SK-N-MC (cell line): ENCODE measurements at places on chromosomes 6 and 20.

DNA sequence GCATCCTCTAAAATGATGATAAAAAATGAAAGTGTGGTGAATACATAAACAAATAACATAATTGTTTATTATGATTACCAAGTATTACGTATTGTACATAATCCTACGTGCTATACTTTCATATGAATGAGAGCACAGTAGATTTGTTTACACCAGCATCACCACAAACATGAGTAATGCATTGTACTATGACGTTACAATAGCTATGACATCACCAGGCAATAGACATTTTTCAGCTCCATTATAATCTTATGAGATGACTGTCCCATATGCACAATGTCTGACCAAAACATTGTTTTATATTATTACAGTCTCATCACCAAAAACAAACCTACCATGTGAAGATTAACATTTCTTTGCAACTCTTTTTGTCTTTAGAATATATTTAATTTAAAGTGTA lies 225.7 kb upstream of the TENT5A start:
- DNase-seq = no peak

DNA sequence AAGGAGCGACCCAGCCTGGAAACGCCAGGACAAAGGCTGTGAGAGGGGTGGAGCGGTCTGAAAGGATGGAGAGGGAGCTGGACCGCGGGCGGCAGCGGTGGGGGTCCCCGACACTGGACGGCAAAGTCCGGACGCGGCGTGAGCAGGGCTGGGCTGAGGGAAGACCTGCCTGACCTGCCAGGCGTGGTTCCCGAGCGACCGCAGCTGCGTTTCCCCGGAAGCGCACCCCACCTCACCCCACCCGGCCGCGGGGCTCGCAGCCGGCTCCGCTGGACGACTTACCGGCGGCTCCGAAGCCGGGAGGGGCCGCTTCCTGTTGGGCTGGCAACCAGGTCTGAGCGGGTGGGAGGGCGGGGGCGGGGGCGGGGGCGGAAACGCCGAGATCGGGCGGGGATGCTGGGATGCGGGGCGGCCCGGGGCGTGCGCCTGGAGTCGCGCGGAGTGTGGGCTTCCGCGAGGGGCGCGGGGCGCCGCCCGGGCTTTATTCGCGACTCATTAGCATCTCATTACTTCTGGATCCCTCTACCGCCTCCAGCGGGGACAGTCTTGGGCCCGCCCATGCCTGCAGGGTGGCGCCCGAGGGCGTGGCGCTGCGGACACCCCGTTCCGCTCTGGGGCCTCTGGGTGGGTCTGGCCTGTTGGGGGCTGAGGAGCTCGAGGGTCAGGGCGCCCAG lies at the start of gene MICAL1:
TSS of gene MICAL1 (minus strand) at position 336 of the 674 bp plus-strand sequence. CDS start 1,576 bp downstream, outside the sequence.
- DNase-seq = no peak

DNA sequence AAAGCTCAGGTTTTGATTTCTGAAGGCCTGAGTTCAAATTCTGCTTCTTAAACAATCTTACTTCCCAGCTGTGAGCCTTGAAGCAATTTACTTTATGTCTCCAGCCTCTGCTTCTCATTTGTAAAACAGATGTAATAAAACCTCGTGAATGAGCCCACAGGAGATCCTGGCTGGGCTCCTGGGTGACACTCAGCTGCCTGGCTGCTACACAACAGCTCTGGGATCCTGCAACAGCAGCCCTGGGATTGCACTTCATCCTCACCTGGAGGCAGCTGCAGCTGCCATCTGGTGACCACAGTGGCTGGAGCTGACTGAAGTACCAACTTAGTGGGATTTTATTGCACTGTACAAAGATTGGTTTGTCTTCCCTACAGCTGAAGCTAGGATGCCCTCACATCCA lies 98.6 kb downstream of the NDUFAF5 start:
- DNase-seq = no peak

DNA sequence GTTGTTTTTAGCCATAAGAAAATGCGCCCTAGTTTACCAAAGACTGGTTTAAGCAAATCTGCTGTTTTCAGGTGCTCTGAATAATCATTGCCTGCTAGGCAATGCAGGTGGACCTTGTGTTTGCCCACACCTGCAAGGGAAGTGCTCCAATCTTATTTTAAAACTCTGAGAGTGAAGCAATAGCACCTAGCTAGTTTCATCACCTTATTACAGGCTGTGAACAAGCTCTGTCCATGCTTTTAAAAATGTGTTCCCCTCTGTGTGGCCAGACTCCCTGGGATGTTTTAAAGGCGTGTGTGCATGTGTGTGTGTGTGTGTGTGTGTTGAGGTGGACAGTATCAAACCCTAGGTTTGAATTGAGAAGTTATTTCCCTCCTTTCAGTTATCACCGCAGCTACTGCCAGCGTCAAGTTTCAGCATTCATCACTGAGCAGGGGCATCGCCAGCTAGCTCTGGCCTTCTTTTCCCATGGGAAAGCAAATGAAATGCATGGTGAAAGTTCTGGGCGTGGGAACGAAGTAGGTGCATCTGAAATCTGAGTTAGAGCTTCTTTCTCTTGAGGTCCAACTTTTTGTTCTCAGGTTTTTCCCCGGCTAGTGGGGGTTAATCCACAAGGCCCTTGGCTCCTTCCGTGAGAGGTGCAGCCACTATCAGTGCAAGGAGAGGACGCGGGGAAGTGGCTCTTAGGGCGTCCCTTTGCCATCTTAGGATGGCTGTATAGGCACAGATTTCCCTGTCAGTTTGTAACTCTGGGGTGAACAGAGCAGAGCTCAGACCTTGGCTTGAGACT lies 30.8 kb downstream of the DUSP22 start:
- no peak for DNase-seq

- no peak for DNase-seq
These were observed 84.2 kb downstream of the TRERF1 start for GRCh38 chr6:42367353-42368011.

GRCh38 chr6:157981395-157982101 lies at the start of gene SYNJ2:
Gene SYNJ2, plus strand, starts transcription at chr6:157981863. Its CDS starts 99 bp downstream, at chr6:157981962.
- DNase-seq = no peak

DNA sequence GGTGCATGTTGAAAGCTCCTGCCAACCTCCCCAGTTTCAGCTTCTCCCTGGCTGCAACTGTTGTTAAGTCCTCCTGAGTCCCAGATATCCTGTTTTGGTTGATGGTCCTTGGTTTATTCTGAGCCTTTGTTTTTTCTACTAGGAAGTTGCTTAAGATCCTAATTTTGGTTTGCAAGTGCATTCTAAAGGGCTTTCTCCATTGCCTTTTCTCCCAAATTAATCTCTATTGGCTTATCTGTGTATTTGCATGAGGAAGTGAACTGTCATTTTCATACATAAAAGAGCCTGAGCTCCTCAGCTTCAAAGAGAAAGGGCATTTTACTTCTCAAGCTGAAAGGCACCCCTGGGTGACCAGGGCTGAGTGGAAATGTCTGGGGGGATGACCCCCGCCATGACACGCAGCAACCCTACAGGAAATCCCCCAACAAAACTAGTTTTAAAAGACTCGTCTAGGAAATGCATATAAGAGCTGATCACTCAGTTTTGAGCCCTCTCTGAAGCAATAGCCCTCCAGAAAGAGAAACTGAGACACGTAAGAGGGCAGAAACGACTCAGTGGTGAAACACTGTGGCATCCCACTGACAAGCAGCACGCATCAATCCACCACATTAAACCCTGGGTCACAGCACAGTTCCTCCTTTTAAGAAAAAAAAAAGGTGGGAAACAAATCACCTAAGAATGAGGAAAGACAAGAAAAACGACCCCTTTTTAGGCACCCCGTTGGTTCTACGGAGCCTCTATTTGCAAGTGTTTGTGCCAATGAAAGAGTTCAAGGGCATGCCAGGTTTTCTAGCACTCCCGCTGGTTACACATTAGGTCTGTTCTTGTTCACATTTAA lies 140.9 kb downstream of the THBS2 start:
- no peak for DNase-seq

GRCh38 chr20:44756956-44757355 lies 11.3 kb downstream of the KCNK15 start:
- no peak for DNase-seq

DNA sequence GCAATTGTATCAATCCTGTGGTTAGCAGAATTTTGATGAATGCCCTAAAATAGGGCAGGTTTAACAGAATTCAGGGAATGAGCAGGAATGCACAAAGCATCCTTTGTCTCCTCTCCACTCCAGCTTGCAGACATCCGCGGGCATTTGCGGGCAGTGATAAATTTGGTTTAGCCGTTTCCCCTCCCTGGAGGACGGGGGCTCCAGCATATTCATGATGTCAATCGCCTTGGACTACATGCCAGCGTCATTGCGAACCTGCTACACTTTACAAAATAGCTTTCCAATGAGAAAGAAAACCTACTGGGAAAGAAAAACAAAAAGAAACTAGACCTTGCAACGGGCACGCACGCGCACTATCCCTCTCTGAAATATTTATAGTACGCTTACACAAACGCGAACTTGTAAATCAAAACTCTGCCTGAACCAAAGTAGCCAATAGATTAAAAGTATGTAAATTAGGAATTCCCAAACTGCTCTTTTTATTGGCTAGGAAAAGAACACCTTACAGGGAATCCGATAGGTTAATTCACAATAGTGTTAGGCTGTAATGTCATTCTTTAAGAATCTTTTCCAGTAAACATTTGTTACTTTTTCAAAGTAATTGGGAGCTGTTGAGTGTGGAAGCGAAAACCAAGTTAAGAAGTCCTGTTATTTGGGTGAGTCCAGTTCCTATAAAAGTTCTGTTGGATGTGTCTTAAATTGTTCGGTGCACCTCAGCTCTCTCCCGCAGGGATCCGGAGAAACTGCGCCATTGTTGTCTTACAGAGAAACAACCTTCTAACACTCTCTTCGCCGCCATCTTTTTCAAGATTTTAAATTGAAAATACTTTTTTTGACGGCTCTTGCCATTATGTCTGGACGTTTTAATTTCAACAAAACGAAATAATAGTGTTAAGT lies 136.7 kb downstream of the HFE start:
- no peak for DNase-seq

- DNase-seq = no peak
These were observed 1349.8 kb upstream of the GJE1 start for GRCh38 chr6:140782941-140783340.

- DNase-seq = no peak
These were observed 119.9 kb upstream of the MAFB start for GRCh38 chr20:40808936-40809335.

- DNase-seq = peak; percentile 18
These were observed 380.9 kb upstream of the RGS17 start for GRCh38 chr6:153511896-153512496.

DNA sequence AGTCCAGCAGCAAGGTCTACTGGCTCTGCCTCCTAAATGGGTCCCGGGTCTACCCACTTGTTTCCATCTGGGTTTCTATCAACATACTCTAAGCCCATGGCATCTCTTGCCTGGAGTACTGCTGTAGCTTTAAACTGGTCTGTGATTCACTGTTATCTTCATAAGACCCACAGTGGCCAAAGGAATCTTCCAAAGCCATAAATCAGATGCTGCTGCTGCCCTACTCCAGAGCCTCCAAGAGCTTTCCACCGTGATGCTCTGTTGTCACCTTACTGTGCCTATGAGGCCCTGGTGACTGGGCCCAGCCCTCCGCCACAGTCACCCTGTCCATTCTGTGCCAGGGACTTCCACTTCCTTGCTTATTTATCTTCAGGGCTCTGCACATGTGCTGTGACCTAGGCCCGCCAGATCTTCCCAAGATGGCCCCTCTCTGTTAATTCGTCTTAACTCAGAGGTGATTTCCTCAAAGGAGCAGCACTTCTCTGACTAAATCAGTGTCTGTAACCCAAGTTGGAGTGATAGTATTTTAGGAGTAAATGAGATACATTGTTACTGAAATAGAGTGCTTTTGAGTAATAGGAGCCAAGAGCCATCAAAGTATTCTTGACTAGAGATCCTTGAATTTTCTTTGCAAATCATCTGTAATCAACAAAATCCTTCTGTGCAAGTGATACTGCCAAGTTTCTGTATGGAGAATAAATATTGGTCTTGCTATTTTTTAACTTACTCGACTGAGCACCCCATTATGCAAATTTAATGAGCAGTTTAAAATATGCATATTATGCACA lies 102.5 kb downstream of the PPP1R14C start:
- no peak for DNase-seq

- DNase-seq = no peak
These were observed 19.8 kb downstream of the MDN1 start for GRCh38 chr6:89799756-89800155.

DNA sequence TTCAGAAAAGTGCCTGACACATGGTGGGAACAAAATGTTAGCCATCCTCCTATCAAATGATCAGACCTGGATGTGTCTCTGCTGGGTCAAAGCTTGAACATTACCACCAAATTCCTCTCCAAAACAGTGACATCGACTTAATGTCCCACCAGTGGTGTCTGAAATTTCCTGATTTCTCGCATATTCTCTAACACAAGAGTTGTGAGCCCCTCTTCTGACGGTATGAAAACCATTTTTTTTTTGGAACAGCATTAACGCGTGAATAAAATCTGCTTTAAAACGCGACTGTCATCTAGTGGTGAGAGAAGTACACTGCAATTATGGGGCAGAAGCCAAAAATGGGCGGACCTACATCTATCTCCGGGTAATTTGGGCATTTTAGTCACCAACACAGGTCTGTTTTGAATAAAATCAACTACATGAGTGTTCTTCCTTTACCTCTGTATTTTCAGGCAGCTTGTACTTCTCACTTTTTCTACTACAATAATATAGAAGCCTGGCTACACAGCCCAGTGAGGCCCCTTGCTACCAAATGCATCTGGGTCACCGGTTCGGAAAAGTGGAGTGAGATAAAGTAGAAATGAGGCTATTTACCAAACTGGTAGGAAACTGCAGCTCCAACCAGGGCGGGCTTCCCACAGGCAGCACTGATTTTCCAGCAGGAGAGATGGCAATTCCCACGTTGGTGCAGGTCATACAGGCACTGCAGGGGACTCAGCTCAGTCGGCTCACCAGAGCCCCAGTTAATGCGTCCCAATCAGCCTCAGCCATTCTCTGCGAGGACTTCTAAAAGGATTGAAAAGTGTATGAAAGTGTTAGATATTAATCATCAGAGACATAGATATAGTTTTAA lies 27.4 kb downstream of the MGME1 start:
- DNase-seq = no peak

GRCh38 chr6:170153436-170154319 lies 137.2 kb downstream of the DLL1 start:
- no peak for DNase-seq

- DNase-seq = no peak
These were observed 185.7 kb upstream of the FLRT3 start for GRCh38 chr20:14523090-14523489.

DNA sequence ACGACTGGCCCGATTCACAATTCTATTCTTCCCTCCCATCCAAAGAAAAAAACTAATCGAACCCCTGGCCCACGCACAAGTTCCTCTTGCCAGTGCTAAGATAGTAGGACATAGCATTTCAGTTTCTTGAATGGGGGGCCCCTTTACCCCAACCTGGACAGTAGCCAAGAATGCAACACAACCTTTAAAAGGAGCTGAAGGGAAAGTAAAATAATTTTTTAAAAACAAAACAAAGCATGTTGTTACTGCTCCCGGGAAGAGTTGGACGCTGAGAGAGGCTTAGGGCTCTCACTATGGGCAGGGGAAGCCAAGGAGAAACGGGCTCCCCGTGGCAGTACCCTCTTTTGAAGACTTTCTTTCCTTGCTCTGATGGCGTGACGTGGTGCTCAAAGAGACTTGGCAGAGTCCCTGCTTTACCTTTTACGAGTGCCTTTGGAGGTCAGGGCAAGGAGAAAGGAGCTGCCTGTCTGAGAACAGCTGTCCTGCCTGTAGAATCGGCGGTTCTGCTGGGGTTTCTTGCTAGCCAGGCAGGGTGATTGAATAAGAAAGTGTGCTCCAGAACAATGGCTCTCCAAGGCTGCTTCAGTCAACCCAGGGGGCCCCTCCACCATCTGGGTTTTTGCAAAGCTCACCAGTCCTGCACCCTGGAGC lies 5.8 kb downstream of the TFAP2C start:
- no peak for DNase-seq
